Stimulated activated naive CD4-positive, alpha-beta T cell (primary cell): ENCODE measurements at places on chromosomes 16 and 17.
A peak's percentile ranks its signal among the peaks of the same experiment; 100 is the strongest.

GRCh38 chr17:80264205-80265075, 3.8 kb downstream of the RNF213 start:
- DNase-seq, result peak; percentile 44

DNA sequence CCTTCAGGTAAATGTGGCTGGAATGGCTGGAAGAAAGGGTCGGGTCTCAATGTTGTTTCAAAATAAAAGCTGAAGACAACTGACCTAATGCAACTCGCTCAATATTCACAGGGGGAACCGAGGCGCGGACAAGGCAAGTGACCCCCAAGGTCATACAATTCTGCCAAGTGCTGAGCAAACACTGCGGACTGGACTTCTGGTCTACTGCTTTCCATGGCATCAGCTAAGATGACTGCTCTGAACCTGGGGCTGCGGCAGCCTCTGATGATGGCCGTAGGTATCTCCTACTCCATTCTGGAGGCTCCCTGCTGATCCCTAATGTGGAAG, 21.9 kb downstream of the CA4 start:
- no peak for DNase-seq

DNA sequence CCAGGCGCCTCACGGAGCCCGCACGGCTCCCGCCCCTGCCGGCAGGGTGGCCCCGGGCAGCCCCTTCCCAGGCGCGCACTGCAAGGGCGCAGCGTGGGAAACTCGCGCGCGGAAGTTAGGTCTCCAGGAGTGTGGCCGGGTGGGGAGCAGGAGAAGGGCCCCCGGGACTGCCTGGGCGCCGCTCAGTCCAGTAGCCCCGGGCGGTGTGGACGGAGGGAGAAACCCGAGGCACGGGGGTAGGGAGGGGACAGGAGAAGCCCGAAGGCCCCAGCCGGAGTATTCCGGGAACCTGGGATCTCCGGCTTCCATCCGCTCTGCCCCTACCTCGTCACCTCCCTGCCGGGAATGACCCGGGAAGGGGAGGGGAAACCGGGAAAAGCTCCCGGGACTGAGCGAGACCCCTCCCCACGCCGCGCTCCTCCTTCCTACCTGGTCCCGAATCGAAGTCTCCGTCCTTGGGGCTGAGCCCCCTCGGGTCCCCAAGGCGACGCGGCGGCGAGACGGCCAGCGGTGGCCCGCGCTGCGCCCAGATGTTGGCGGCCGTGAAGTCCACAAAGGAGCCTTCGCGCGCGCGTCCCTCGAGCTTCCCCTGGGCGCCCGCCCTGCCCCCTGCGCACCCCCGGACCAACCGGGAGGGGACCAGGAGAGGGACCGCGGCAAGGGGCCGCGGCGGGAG, 418 bp downstream of the SOCS3 start:
- no peak for DNase-seq

DNA sequence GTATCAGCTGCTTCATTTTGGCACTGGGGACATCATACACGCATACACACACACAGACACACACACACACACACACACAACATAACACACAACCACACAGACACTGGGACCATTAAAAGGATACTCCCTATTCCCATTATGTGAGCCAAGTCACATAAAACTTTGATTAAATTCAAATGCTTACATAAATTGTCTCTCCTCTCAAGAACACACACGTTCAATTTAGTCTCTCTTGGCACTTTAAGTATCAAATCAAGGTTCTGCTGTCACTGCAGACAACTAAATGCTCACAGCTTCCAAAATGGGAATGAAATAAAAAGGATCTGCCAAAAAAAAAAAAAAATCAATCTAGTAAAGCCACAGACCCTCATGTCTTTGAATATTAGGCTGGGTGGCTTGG, 184.9 kb downstream of the RBFOX1 start:
- DNase-seq, result no peak

DNA sequence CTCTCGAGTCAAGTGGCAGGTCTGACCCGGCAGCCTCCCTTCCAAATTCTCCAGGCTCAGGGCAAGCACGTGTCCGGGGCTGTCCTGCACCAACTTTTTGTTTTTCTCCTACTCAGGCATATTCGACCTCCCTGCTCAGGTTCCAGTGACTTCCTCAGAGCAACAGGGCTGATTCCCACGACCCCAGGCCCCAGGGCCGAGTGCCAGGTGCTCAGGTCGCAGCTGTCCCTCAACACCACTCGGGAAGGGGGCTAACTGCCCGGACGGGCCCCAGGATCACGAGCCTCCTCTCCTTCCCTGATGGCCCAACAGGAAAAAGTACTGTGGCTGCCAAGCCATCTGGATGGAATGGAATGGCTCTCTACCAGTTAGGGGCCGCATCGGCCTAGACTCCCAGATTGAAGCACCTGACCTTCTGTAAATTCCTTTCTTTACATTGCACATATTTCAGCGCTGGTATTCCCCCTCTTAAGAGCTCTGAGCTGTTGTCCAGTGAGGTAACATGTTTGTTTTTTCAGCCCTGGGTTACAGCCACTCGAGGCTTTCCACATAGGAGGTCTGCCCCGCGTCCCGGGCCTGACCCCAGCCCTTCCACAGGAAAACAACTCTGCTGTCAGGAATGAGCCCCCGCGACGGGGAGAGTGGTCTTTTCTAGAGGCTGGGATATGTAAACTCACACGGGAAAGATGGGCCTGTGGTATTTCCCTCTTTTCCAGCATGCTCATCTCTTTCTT, 25.0 kb downstream of the NXN start:
- no peak for DNase-seq

GRCh38 chr16:56632156-56632847, at the start of gene MT1M:
TSS of gene MT1M (plus strand) at chr16:56632659. CDS start at chr16:56632732, 73 bp downstream.
- no peak for DNase-seq

- DNase-seq, result no peak
Measured at GRCh38 chr16:3889059-3889458, 8.5 kb upstream of the CREBBP start.

DNA sequence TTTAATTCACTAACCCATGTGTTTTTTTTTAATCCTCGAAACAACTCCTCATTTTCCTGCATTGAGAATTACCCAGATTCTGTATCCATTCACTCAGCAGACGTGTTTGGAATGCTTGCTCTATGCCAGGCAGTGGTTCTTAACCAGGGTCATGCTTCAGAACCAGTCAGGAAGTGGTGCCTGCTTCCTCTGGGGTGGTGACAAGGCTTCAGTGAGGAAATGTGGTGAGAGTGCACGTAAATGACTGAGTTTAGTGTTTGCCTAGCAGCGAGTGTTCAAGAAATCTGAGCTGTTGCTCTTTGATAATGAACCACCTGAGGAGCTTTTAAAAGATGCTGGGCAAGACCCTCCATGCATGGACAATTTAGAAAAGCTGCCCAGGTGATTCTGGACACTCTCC, 9.9 kb downstream of the ZFP90 start:
- DNase-seq, result peak; percentile 4

- no peak for DNase-seq
Measured at GRCh38 chr16:50428116-50428515, 59.3 kb upstream of the BRD7 start.

DNA sequence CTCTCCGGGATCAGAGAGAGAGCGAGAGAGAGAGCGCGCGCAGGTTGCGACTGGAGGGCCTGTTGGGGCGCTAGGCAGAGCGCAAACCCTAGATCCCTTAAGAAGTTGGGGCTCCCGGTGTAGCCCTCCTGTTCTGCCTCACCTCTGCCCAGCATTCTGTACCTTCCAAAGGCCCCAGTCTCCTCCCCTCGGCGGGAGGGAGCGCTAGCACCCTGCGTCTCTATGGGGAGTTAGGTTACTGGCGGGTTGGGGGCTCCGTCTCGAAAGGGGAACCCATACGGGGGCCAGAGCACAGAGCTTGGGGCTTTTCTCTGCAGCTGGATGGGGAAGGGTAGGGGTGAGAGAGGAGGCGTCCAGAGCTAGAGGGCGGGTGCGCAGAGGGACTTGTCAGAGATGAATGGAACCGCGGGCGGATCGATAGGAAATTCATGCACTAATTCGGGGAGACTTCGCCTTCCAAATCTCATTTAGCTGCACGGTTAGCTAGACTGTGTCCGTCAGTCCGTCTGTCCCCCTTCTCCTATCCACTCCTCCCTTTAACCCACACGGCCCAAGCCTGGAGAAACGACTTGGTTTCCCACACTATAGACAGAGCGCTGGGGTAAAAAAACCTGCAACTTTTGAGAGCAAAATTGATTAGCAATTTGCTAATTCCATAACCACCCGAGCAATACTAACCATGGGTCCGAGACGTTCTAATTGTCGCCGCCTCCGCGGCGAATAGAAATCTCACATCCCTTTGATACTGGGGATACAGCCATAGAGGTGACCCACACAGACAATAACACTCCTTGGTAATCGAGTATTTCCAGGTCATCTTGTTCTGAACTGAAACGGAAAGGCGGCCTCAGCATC, 693 bp upstream of the HOXB4 start:
- no peak for DNase-seq

DNA sequence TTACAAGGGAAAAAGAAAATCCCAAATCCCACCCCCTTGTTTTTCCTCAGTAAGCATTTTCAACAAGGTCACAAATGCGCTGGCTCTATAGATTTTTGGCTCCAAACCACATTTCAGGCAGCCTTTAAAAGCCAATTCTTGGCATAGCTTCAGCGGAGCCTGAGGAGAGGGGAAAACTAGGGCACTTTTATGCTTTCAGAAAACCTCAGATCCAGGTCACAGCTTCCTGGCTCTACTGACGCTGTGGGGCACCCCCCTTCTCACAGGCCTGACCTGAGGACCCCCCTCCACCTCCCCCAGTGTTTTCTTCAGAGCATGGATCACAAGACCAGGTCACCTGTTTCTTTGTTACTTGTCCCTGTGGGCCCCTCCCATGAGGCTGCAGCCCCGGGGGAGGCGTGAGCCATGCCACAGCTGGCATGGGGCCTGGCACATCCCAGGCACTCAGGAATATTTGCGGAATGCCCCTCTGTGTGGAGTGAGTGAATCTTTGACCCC, 30.1 kb upstream of the MTSS2 start:
- DNase-seq, result no peak

DNA sequence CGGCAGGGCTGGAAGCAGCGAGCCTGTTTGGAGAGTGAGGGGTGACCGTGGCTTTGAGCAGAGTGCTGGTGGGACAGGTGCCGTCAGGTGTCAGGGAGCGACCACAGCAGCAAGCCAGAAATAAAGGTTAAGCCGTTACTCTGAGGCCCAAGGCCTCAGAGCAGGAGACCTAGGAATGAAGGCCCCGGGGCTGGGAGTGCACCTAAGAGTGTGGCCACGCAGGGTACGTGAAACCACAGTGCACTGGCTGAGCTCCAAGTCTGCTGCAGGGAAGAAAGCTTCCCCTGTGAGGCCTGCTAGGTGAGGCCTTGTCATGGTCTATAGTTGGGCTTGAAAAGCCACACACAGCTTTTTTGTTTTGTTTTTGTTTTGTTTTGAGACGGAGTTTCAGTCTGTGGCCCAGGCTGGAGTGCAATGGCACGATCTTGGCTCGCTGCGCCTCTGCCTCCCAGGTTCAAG, 8.7 kb downstream of the CLUAP1 start:
- peak; percentile 71 for DNase-seq

GRCh38 chr17:38510421-38511149, 82.3 kb downstream of the ARHGAP23 start:
- DNase-seq, result no peak

DNA sequence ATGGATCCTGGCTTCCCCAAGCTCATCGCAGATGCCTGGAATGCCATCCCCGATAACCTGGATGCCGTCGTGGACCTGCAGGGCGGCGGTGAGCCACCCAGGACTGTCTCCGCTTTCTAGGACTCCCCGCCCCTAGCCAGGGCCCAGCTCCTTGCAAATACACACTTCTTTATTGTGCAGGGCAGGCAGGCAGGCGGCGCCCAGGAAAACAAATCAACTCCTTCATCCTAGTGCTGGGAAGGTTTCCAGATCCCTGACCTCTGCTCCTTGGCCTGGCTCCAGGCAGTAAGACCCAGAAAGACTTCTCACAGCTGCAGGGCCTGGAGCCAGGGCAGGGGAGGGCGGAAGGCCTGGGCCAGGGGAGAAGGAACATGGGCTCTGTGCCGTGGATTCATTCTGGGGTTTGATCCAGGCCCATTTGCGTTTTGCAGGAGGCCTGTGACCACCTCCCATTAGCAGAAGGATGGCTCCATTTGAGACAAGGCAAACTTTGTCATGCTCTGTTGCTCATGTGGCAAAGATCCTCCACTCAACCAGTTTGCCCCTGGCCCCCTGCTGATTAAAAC, 6.0 kb upstream of the LPCAT2 start:
- no peak for DNase-seq

DNA sequence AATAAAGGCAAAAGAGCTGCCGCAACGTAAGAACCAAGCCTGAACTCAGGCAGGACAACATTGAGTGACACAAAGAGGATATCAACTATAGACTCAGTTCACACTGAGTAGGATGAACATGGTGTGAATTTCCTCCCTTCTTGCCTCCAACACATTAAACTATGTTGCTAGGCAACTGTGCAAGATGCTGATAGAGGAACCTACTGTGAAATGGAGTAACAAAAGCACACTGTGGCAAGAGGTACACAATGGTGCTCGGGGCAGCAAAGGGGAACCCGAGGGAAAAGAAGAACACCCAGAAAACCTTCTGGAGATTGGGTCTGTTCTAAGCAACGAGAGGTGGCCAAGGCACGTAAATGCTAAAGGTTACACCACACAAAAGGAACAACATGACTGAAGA, 34.1 kb downstream of the GRB2 start:
- DNase-seq, result no peak

GRCh38 chr16:56777482-56777881, 47.6 kb downstream of the NUP93 start:
- no peak for DNase-seq

DNA sequence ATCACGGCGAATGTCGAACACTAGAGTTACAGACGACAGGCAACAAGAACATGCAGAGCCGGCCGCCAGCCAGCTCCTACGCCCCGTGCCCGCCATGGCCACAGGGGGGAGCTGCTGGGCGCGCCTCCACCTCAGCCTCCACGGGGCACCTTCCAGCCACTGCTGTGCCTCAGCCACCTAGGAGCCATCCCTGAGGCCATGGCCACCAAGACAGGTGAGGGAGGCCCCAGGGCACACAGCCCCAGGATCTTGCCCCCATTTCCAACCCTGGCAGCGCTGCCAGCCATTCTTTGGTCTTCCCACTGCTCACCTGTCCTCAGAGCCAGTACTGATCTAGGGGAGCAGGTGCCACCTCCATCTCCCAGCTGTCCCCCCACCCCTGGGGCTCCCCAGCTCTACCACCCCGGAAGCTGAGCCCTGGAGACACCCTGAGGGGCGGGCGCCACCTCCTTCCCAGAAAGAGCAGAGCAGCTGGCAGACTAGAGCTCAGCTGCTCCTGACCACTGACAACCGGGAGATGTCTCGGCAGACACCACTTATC, 11.8 kb downstream of the GNPTG start:
- peak; percentile 75 for DNase-seq

- no peak for DNase-seq
Measured at GRCh38 chr16:12288537-12289174, 312.1 kb downstream of the SNX29 start.

- DNase-seq, result no peak
Measured at GRCh38 chr16:56116577-56116964, 74.7 kb upstream of the GNAO1 start.

- DNase-seq, result no peak
Measured at GRCh38 chr16:12655537-12655936, 148.2 kb downstream of the CPPED1 start.
